Stimulated activated CD8-positive, alpha-beta memory T cell treated with anti-CD3 and anti-CD28 coated beads, Interleukin-2, amount 100 ng/mL, for 48 hours (primary cell): ENCODE measurements at places on chromosomes 6 and 20.

DNA sequence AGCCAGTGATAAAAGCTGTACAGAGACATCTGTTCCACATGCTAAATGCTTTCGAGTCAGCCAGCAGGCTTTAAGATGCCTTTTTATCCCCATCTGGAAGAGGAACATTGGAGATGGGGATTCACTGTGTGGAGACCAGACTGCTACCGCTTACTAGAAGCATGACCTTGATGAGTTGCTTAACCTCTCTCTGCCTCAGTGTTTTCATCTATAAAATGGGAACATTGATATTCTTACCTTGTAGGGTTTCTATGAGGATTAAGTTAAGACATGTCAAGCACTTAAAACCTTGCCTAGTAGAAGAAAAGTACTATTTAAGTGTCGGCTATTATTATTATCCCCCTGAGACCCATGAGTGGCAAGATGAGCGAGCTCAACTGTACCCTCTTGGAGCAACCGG is 165.3 kb upstream of the SNX9 start:
- DNase-seq = no peak

DNA sequence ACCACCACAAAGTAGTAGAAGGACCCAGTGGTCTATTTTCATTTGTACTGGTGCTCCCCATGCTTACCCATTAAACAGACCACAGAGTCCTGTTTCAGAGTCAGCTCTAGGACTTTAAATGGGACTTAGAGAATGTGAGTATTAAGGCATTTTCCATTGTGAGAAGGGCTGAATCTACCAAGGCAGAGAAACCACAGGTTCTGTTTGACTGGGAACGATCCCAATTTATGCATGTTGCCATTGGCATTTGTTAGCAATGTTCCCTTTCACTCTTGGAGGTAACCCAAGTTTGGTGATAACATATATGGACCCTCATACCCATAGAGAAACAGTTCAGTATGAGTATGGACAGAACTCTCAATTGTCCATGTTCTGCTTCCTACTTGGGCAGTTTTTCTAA is 672.8 kb downstream of the KIF16B start:
- no peak for DNase-seq

- DNase-seq = no peak
Observed at GRCh38 chr6:108521616-108522107, 39.1 kb upstream of the FOXO3 start.

- DNase-seq = no peak
Observed at GRCh38 chr6:69337311-69337710, 459.5 kb downstream of the LMBRD1 start.

GRCh38 chr6:111862741-111863140 is 10.5 kb downstream of the FYN start:
- no peak for DNase-seq

- DNase-seq = peak; percentile 42
Observed at GRCh38 chr20:62136283-62137091, 6.7 kb downstream of the PSMA7 start.

DNA sequence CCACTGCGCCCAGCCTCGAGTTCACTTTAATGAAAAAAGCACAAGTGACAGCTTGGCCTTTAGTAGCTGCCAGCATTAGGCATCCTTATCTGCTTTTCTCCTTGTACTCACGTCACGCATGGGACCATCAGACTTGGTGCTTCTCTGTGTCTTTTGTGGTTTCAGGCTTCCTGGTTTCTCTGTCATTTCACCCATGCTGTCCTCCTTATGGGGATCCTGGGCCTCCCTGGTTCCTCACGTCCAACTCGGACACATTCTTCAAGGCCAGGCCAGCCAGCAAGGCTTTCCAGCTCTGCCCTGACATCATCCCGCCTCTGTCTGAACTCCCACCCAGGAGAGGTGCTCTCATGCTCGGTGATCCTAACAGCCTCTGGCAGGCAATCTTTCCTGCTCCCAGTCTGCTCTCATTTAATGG is 83.2 kb downstream of the TIAM2 start:
- DNase-seq = no peak

DNA sequence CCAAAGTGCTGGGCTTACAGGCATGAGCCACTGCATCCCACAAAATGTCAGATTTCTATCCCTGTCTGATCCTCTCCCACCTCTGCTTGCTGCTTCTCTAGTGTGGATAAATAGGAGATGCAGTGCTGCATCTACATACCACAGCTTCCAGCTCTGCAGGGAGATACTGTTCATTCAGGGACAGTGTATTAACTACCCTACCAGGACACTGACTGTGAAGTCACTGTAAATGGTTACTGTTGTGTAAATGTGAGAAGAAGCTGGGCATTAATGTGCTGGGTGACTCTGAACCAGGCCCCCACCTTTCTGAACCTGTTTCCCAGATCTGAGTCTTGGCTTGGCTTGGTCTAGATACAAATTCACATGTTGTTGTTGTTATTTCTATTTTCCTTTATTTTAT is 488.6 kb upstream of the SULF2 start:
- DNase-seq = no peak

DNA sequence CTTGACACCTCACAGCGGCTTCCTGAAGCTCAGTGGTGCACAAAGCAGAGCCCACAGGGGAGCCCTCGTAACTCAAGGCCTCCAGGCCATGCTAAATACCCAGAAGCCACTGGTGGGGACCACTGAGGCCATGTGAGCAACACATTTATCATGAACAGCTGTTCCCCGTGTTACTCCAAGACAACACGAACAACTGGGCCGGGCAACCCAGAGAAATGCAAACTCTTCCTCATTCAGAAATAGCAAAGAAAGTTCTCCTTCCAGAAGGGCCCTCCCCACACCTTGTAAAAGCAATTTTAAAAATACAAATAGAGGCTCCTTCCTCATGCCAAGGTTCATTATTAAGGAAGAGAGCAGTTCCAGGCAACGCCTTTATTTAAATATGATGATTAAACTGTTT is 36.3 kb upstream of the SLCO4A1 start:
- no peak for DNase-seq

GRCh38 chr20:46555370-46555956 is 5.0 kb upstream of the OCSTAMP start:
- no peak for DNase-seq

DNA sequence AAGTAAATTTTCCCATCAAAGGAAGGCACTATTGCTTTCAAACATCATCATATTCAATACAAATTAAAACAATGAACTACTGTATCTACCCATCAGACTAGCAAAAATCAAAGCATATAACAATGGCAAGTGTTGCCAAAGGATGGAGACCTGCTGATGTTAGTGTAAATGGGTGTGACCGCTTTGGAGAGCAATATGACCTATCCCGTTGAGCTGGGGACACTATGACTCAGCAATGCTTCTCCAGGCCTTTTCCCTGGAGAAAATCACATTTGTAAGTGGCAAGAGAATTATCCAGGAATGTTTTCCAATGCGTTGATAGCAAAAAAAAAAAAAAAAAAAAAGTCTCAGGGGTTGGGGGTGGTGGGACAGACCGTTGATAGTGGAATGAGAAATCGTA is 46.1 kb downstream of the PHACTR3 start:
- DNase-seq = no peak

GRCh38 chr6:129653746-129654145 is 56.2 kb downstream of the ARHGAP18 start:
- DNase-seq = no peak

- DNase-seq = no peak
Observed at GRCh38 chr6:156638581-156638980, 138.6 kb upstream of the ARID1B start.

- no peak for DNase-seq
Observed at GRCh38 chr6:15260099-15260821, 14.4 kb downstream of the JARID2 start.

DNA sequence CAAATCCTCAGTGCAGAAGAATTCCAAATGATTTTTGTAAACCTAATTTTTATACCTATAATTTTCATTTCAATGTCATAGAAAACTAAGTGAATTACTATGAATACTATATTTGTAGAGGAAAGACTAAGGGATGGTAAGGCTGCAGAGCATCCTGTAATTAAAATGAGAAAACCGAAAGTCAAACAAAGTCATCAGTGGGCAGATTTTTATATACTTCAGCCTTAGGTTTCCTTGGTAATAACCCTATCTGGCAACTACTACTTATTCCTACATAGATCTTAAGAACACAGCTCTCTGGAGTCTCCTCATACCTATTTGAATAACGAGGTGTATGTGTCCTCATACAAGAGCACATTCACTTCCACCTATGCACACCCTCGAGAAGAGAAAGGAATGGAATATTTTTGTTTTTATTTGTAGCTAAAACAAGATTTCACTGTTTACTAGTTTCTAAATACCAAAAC is 117.9 kb upstream of the SGK1 start:
- DNase-seq = no peak

GRCh38 chr20:32580970-32581838 is 3.9 kb downstream of the NOL4L start:
- no peak for DNase-seq

GRCh38 chr6:74091136-74091793 is 395.3 kb downstream of the CD109 start:
- DNase-seq = no peak

- no peak for DNase-seq
Observed at GRCh38 chr20:54144847-54145414, 28.9 kb downstream of the CYP24A1 start.

GRCh38 chr6:22149501-22150367 is 147.1 kb downstream of the PRL start:
- no peak for DNase-seq

GRCh38 chr6:10595731-10596664 is 74.8 kb downstream of the GCNT2 start:
- no peak for DNase-seq

DNA sequence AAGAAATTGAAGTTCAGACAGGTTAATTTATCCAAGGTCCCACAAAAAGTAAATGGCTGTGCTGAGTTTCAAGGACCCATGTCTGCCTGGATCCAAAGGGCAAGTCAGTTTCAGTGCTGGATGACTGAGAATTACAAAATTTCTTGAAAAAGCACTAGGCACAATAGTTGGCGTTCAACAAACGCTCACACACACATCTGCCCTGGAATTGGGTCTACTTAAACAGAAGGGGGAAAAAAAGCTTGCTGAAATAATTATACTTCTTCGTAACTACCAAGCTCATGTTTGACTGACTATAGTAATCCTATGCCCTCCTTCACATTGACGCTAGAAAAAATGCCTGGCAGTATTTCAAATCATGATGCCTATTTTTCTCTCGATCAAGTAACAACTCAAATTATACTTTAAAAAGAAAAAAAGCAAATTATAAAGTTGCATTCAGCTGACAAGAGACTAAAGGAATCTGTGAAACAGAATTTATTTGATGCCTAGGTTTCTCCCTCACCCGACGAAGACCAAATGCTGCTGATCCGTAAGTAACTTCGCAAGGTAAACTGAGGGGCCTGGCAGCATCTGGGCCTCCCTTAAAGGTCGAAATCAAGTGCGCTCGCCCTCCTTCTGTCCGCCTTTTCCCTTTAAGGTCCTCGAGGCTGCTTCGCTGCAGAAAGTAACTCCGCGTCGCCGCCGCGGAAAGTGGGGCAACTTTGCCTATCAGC is 650 bp upstream of the CD2AP start:
- no peak for DNase-seq

DNA sequence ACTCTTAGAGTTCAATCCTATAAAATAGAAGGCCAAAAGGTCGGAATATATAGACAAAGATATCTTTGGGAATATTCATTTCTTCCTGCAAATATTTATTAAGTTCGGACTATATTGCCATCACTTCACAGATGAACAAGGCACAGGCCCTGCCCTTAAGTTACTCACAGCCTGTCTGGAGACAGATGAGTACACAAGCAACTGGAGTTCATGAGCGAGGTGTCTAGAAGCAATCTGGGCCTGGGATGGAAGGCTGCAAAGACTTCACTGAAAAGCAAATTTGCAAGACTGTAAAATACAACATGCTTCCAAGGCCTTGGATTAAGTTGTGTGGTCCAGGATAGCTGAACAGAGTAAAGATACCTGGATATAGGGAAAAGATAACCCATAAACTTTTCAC is 56.7 kb upstream of the CEP85L start:
- DNase-seq = no peak

DNA sequence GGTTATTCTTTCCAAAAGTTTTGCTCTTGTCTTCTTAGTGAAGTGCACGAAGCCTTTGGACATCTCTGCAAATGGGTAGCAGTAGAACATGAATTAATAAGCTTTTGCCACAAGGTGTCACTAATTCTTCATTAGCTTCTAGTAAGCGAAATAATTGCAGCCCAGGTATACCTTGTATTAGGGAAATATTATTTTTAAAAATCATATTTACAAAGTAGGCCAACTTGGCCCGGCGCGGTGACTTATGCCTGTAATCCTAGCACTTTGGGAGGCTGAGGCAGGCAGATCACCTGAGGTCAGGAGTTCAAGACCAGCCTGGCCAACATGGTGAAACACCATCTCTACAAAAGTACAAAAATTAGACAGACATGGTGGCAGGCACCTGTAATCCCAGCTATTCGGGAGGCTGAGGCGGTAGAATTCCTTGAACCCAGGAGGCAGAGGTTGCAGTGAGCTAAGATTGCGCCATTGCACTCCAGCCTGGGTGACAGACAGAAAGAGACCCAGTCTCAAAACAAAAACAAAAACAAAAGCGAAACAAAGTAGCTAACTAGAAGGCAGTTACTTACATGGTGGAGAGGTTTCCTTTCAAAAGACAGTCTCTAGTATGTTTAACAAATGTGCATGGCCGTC is 8.8 kb upstream of the RSPH3 start:
- DNase-seq = no peak

- DNase-seq = no peak
Observed at GRCh38 chr20:50323209-50323608, 132.6 kb downstream of the CEBPB start.

DNA sequence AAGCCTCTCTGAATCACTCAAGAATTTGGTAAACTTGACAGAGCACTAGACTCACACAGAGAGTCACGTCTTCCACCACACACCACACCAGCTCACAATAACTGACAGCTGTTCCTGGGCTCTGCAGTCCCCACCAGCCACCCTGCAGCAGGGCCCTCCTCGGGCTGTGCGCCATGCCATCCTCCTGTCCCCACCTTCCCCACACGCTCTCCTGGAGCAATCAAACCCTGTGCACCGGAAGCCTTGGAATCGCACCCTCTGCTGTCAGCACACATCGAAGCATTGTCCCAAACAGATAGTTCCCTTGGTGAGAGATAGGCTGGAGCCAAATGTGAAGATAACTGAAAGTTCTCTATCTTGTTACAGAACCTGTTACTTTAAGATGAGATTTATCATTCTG is 191.0 kb downstream of the TBXT start:
- no peak for DNase-seq

GRCh38 chr6:158516098-158516497 is 43.8 kb upstream of the TMEM181 start:
- DNase-seq = no peak
